NCI-H2171 treated with DMSO at 0.1 percent for 48 hours (cell line): ENCODE measurements at places on chromosomes 2 and 18.

DNA sequence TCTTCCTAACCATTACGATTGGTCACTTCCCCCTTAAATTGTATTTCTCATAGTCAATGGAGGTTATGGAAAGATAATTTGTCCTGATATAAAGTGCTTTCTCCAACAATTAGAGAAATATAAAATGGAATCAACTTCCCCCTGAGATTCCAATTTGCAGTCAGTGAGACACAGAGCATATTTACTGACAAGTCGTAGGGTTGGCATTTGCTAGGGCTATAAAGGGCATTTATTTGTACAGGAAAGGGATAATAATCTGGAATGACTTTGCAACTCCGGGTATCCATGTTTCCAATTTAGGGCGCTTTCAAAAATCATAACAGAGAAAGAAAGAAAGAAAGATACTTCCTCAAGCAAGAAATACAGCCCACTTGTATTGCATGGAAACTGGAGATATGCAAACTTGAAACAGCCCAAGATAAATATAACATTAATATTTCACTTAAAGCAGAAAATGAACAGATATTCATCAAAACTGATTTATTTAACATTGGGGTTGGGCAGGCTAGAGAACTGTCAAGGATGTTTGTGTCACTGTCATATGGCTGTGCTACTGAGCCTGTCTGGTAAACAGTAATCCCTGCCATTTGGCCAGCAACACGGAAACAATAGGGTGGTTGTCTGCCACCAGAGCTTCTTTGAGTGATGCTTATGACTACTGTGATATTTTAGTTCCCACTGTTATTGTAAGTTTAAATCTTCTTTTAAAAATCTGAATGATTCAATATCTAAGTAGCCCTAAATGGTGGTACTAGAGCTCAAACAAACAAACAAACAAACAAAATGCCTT is 621.8 kb downstream of the LRP1B start:
- DNase-seq: no peak

- no peak for DNase-seq
These were observed 5.6 kb downstream of the SNED1 start for GRCh38 chr2:241003830-241004564.

- no peak for DNase-seq
These were observed 30.6 kb downstream of the SCN3A start for GRCh38 chr2:165173215-165173614.

DNA sequence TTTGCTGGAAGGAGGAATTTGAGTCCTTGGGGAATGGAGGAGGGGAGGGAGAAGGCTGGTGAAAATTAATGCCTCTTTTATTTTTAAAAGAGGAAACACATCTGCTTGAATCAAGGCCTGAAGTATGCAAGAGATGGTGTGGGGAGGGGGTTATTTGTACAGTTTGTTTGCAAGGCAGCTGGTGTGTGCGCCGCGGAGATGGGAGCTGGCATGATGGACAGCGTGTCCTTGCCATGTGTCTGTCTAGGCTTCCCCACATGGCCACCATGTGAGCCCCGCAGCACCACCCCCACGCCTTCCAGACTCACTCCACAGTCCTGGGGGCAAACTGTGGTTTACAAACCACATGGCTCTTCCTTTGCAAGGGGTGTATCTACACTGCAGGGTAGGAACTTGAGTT is 154.8 kb upstream of the APCDD1 start:
- DNase-seq: no peak

DNA sequence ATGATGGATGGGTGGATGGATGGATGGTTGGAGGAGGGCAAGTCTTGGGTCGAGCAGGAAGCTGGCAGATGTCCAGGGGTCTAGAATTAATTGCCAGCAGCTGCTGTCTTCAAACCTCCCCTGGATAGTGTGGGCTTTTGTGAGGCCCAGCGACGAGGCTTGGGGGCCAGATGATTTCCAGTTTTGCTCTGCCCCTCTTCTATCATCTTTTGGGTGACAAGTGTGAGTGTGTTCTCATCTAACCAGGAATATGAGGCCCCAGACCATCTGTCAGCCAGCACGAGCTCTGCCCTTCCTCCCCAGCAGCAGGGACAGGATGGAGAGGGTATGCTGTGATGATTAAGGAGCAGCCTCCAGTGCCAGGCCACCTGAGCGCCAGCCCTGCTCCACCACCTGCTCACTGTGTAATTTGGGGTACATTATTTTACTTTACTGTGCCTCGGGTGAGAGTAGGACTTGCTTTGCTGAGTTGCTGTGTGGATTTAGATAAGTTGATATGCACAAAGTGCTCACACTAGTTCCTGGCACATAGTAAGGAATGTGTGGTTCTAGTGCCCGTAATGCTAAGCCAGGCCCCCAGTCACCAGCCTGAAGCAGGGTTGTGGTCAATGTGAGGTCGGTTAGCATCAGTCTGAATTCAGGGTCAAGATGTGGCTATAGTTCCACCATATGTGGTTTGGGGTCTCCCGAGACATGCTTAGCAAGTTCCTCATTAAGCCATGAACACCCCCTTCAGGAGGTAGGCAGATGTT is 251.1 kb downstream of the CYP26B1 start:
- DNase-seq: peak; percentile 92

DNA sequence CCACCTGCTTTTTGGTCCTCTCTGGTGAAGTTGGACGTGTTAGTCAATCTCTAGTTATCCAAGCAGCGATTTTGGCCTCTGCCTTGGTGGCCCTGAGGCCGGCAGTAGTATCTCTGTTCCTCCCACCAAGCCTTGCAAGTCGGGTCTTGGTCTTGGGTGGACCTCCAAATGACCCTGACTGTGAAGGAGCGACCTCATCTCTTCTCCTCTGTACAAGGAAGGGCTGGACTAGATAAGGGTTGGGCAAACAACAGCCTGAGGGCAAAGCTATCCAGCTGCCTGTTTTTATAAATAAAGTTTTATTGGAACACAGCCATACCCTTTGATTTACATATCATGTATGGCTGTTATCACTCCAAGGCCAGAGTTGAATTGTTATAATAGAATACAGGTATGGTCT is 74.6 kb upstream of the FOSL2 start:
- DNase-seq: no peak
